T47D (cell line): ENCODE measurements at places on chromosomes 3 and 15.

- no peak for DNase-seq
Observed at GRCh38 chr3:159875116-159875515, 113.5 kb upstream of the IL12A start.

DNA sequence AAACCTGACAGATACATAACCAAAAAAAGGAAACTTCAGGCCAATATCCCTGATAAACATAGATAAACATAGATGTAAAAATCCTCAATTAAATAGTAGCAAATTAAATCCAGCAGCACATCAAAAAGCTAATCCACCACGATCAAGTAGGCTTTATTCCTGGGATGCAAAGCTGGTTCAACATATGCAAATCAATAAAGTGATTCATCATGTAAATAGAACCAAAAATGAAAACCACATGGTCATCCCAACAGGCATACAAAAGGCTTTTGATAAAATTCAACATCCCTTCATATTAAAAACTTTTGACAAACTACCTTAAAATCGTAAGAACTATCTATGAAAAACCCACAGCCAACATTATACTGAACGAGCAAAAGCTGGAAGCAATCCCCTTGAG is 882.2 kb downstream of the NTRK3 start:
- no peak for DNase-seq

- no peak for DNase-seq
Observed at GRCh38 chr15:74470631-74471395, 9.9 kb upstream of the UBL7 start.

GRCh38 chr3:152269056-152269830 is 514 bp downstream of the MBNL1 start:
- peak; percentile 88 for DNase-seq

GRCh38 chr3:14768182-14768790 is 50.5 kb upstream of the FGD5 start:
- no peak for DNase-seq

DNA sequence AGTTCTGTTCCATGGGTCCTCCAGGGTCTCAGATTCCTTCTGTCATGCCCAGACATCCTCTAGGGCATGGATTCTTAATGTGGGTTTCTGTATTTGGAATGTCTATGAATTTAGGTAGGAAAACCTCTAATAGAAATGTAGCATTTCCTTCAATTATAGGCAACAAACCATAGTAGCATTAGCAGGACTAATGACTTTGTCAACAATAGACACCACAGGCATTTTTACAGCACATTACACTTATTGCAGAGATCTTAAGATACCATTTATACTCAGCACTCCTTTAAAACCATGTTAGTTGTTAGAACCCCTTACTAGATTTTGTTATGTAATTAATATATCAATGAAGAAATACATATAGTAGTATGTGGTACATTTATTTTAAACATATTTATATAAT is 77.8 kb upstream of the TBC1D5 start:
- peak; percentile 27 for DNase-seq

- DNase-seq: peak; percentile 51
Observed at GRCh38 chr15:37289109-37289765, 188.9 kb upstream of the MEIS2 start.

GRCh38 chr15:48541341-48542278 is 103.9 kb downstream of the FBN1 start:
- no peak for DNase-seq

DNA sequence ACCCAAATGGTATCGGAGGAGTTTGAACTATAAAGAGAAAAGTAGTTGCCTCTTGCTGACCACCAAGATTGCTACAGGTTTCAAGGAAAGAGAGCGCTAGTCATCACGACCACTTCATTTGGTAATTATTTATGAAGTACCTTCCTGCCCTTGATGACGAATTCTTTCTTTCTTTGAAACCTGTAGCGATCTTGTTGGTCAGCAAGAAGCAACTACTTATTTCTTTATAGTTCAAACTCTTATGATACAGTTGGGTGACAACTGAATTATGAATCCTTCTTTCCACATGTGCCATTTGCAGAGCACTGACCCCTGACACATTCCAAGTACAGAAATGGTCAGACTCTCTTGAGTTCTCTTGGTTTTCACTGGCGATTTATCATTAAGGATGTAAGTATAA is 46.8 kb downstream of the THRB start:
- DNase-seq: no peak

GRCh38 chr3:197212290-197212689 is 86.1 kb downstream of the DLG1 start:
- no peak for DNase-seq

DNA sequence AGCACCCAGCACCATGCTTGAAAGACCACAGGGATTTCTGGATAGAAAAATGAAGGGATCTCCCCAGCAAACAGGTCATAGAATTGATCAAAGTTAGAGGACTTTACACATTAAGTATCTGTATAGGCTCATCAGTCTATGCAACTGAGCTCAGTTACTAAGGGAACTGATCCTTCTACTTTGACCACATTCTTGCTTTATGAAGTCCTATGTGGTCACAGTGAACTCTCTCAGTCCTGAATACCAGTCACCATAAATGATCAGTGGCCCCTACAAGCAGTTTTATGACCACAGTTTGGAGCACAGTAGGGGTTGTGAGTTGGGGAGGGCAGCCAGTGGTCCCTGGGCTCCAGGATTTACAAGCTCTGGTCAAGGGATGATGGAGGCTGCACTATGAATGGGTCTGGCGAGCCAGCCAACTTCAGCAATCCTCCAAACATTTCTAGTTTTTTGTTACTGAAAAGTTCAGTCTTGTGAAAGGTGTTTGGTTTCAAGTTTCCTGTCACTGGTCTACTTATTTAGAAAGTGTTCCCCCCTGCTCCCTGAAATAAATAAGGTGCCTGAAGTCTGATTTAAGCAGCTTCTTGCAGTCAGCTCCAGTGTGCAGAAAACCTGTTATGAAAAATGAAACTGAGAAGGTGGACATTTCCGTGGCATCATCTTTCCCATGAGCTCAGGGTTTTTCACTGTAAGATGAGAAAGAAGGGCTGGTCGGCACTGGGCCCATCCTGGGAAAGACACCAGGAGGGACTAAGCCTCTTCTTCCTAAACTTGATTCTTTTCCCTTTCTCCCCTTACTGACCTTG is 75.5 kb downstream of the DAPK2 start:
- DNase-seq: no peak
